NCI-H146 (cell line): ENCODE measurements at places on chromosomes 13 and 19.
A peak's percentile ranks its signal among the peaks of the same experiment; 100 is the strongest.

- no peak for DNase-seq
Observed at GRCh38 chr19:14315433-14315832, 65.8 kb upstream of the ADGRE5 start.

GRCh38 chr13:20525144-20525600 lies 485 bp downstream of the CRYL1 start:
- DNase-seq = peak; percentile 60

DNA sequence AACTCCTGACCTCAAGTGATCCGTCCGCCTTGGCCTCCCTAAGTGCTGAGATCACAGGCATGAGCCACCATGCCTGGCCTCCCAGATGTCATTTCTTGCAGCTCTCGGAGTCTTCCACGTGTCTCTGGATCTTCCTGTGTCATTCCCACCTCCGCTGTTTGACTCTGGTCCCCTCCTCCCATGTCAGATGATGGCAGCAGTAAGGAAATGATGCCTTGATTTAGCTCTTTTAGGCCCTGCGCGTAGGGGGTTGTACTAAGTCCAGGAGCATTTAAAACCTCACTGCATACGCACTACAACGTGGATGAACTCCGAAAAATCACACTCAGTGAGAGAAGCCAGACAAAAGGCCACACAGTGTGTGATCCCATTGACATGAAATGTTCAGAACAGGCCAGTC lies 113.1 kb downstream of the GNG7 start:
- no peak for DNase-seq

GRCh38 chr13:98239162-98240076 lies 62.4 kb upstream of the RNF113B start:
- peak; percentile 98 for DNase-seq

GRCh38 chr13:48220981-48221685 lies 11.9 kb upstream of the ITM2B start:
- no peak for DNase-seq
